CD4-positive, alpha-beta T cell treated with Interleukin-1 beta for 1 hour (primary cell): ENCODE measurements at places on chromosomes 4 and X.

GRCh38 chr4:32826169-32826568 is 2106.0 kb downstream of the PCDH7 start:
- no peak for DNase-seq

- DNase-seq, result no peak
These were observed 484.2 kb downstream of the BCOR start for GRCh38 chrX:39613482-39613995.

- peak; percentile 84 for DNase-seq
These were observed 11.7 kb downstream of the RPL9 start for GRCh38 chr4:39446842-39447573.

DNA sequence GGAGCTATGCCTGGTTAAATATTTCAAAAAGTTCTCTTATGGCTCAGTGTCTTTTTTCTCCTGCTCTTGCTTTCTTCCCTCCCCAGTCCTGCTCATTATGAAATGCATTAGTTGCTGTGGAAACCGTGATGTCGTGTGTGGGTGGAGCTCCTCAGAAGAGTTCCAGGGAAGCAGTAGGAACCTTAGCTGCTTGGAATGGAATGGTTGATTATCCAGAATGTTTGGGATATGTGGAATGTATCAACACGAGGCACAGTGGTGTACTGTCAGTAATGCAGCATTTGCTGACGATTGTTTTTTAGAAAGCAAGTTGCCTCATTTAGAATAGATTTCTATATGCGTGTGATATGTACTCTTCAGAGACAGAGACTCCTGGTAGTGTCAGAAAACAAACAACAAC is 333.2 kb downstream of the ARHGAP10 start:
- DNase-seq, result no peak

DNA sequence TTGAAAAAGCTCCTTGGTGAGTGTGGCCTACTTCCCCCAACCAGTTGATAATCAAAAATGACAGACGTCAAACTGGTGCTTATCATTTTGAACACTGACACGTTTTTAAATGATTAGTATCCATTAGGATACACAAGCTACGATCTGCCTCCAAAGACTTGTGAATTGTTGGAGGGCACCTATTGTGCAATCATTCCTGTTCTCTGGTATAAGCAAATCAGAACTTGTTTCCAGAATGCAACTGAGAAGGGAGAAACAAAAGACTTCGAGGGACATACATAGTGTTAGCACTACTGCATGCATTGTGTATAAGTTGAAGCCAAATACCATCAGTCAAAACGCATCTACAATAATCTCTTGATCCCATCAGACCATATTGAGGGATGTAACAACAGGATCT is 11.6 kb downstream of the NPY2R start:
- DNase-seq, result no peak

GRCh38 chrX:15146515-15146914 is 123.4 kb downstream of the ASB9 start:
- no peak for DNase-seq

DNA sequence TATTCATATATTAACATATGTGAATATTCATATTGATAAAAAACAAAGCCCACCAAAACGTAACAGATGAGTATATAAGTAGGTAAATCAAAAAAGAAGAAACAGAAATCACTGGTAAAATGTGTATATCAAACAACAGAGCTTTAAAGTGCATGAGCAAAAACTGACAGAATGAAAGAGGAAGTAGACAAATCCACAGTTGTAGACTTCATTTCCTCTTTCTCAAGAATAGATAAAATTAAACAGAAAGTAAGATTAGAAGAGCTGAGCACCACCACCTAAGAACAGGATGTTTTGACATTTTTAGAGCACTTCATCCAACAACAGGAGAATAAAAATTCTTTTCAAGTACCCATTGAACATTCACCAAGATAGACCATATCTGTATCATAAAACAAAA is 64.6 kb downstream of the CNKSR2 start:
- DNase-seq, result peak; percentile 11

DNA sequence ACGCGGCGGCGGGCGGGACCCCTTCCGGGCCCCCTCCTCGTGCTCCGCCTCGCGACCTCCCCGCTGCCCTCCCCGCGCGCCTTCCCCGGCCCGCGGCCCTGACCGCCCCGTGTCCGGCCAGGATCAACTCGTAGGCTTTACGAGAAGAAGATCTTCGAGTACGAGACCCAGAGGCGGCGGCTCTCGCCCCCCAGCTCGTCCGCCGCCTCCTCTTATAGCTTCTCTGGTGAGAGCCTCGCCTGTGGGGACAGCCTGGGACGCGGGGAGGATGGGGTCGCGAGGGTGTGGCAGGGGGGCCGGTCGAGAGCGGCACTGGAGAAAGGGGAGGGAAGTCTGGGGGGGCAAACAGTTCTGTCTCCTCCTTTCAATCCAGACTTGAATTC is 465 bp downstream of the EMD start:
- no peak for DNase-seq

DNA sequence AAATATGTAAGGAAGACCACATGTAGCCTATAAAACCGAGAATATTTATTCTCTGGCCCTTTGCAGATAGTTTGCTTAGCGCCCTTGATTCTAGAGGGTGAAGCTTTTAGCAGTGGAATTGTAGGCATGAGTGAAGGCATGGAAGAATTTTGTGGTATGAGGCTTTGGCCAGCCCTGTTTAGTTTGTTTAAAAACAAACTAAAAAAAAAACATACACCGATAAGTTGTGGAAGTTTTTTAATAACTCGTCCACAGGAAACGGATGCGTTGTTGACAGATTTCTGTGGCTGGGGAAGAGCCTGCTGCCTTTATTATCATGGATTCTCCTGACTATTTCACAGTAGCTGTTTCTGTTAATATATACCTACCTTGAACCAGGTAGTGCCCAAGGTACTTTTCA is 194.7 kb upstream of the LNX1 start:
- DNase-seq, result no peak

DNA sequence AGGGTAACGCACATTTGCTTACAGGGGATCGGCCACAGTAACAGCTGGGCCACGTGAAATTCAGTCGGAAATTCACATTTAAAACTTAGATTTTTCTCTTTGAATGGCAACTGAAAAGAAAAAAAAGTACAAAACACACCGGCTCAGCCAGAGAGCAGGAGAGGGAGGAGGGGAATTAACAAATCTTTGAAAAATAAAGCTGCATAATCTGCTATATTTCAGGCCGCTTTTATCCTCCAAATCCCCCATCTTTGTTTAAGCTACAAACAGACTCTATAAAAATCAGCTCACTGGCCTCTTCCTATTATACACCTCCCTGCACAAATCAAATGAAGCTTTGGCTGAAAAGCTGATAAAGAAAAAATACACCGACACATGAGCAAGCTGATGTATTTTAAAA is 169.1 kb downstream of the LDB2 start:
- no peak for DNase-seq
